Activated CD4-positive, alpha-beta T cell treated with anti-CD3 and anti-CD28 coated beads, Interleukin-2, amount 10 ng/mL, durations not matched to agents 24 days and 14 days (primary cell): ENCODE measurements at places on chromosomes 2 and 18. TPM values are rescaled to one million over a fixed set of nuclear protein-coding genes. Genes with fewer than 3 reads are reported as not detected.

SERPINB4 gene
- not detected in 2 replicates for total RNA-seq

DHRS9 gene
- total RNA-seq: 4.5 and 5.2 TPM in 2 replicates

ZNF142 gene
- total RNA-seq: 59.6 and 60.9 TPM in 2 replicates

MOGAT1 gene
- not detected in 2 replicates for total RNA-seq

SLC9A4 gene
- 0.07 and 0.12 TPM in 2 replicates for total RNA-seq

NRP2 gene
- 61.0 and 64.4 TPM in 2 replicates for total RNA-seq

TPRKB gene
- total RNA-seq: 37.6 and 38.5 TPM in 2 replicates

DDX18 gene
- 150 and 157 TPM in 2 replicates for total RNA-seq

GLI2 gene
- 0.09 and 0.14 TPM in 2 replicates for total RNA-seq

MRPL30 gene
- 29.0 and 31.2 TPM in 2 replicates for total RNA-seq

CYRIA gene
- 1.7 and 1.8 TPM in 2 replicates for total RNA-seq

COLEC12 gene
- total RNA-seq: not detected in 2 replicates

ATP6V1C2 gene
- total RNA-seq: not detected in 2 replicates

HRH4 gene
- total RNA-seq: 0.79 and 1.6 TPM in 2 replicates

VRK2 gene
- total RNA-seq: 21.7 and 22.0 TPM in 2 replicates

VIT gene
- not detected in 2 replicates for total RNA-seq

TMEM150A gene
- 6.2 and 6.5 TPM in 2 replicates for total RNA-seq

POTEI gene
- total RNA-seq: not detected in 2 replicates

HAUS1 gene
- 49.5 and 49.6 TPM in 2 replicates for total RNA-seq

CHAC2 gene
- total RNA-seq: 24.8 and 27.4 TPM in 2 replicates

MAP3K20 gene
- 17.9 and 19.1 TPM in 2 replicates for total RNA-seq

ZNF638 gene
- 90.2 and 91.5 TPM in 2 replicates for total RNA-seq

CCDC88A gene
- 9.5 and 9.8 TPM in 2 replicates for total RNA-seq

OTOS gene
- total RNA-seq: not detected in 2 replicates

AGBL5 gene
- total RNA-seq: 13.9 and 14.1 TPM in 2 replicates

MEP1B gene
- total RNA-seq: not detected in 2 replicates

SLC5A7 gene
- total RNA-seq: not detected in 2 replicates

STON1 gene
- total RNA-seq: 0.93 and 1.3 TPM in 2 replicates
